ENCODE measurements at places on chromosomes 2 and 18.

DNA sequence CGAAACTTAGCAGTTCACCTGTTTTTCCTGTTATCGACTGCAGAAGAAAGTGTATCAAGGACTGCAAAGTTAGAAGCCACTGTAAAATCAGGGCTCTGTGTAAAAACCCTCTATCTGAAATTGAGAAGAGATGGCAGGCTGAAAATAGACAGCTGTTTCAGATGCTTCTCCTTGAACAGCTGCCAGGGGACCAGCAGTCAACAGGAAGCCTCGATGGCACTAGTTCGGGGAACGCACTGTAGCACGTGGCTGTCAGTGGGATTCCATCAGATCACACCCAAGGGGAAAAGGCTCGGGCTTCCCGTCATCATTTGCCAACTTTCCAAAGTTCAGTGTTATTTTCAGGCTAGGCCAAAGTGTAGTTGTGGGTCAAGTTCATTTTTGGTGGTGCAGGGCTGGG lies 316.9 kb downstream of the TXNL1 start:
- no peak for DNase-seq

DNA sequence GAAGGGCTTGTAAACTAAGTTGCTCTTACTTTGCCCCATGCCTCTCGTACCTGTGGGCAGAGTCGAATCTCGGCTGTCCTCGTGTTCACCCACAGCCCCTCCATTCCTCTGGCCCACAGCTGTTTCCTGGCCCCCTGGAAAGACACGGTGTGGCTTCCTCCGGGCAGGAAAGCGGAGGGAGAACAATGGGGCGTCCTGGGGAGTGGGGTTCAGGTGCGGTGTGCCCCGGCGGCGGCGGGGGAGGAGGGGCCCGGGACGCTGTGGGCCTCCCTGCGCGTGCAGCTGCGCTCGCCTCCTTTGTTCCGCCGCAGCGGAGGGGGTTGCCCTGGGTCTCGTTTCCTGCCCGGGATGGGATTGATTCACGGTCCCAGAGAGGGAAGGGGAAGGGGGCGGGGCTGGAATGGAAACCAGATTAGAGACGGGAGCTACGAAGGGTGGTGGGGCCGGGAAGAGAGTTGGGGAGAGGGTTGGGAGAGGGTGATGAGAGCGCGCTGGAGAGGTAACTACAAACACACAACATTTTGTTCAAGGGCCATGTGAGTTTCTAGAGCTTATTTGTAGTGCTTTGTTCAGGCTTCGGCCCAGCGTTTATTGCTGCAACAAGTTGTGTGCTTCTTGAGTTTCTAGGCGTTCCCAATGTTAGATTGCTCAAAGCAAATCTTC lies 796 bp downstream of the MYO1B start:
- no peak for DNase-seq

DNA sequence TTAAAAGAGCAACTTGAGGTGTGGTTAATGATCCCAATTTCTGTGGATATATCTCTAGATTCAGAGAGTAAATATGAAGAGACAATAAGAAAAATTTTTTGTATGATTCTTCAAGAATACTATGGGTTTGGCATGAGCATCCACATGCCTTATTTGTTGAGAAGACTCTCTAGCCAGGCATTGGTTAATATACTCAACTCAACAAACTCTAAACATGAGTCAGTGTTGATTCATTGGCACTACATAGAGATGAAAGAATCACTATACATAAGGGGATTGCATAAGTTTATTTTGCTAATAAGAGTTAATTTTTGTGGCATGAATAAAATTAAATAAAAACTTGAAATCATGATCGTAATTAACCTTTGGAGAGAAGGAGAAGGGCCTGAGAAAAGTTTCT lies 930.2 kb upstream of the LRRTM1 start:
- no peak for DNase-seq

- DNase-seq = no peak
Measured at GRCh38 chr2:84494070-84494469, 22.2 kb upstream of the DNAH6 start.

DNA sequence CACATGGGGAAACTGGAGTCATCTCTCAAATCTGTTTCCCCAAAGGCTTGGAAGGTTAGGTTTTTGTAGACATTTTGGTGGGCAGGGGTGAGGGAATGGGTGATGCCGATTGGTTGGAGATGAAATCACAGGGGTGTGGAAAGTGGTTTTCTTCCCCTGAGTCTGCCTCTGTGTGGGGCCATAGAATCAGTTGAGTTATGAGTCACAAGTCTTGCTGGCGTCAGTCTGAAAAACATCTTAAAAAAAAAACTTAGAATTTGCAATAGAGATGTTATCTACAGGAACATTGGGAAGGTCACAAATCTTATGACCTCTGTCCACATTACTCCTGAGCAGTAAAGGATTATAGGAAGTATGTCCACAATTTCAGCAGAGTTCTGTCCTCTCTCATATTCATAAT lies 314.6 kb downstream of the CNTNAP5 start:
- DNase-seq = no peak

- no peak for DNase-seq
Measured at GRCh38 chr2:83842421-83842820, 616.7 kb downstream of the SUCLG1 start.

DNA sequence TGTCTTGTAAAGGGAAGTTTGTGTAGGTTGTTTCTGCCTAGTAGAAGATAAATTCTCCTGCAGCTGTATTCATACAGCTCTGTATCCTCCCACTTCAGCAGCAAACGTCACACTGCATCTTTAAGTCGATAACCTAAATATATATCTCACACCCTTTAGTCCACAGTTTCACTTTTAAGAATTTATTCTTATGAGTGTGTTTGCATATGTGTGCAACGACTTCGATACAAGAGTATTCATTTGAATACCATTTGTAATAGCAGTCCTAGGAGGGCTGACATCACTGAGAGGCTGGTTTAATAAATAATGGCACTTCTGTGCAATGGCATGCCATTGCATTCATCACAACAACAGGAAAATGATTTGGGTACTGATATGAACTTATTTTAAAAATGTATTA lies 63.8 kb upstream of the MSH6 start:
- DNase-seq = no peak

DNA sequence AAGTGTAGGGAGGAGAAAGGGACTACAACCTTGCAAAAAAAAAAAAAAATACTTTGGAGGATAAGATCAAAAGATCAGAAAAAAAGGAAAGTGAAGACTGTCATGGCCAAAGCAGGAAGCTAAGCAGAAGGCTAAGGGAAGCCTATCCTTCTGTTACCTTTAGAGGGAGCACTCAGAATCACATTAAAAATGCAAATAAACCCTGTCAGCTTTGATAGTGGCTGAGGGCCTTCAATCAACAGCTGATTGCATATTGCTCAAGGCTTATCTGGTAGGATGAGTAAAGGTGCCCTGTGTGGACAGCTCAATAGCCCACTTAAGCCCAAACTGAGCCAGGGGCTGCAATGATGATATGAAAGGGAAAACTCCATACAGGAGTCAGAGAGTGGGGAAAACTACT lies 1021.2 kb downstream of the LRP1B start:
- DNase-seq = no peak

DNA sequence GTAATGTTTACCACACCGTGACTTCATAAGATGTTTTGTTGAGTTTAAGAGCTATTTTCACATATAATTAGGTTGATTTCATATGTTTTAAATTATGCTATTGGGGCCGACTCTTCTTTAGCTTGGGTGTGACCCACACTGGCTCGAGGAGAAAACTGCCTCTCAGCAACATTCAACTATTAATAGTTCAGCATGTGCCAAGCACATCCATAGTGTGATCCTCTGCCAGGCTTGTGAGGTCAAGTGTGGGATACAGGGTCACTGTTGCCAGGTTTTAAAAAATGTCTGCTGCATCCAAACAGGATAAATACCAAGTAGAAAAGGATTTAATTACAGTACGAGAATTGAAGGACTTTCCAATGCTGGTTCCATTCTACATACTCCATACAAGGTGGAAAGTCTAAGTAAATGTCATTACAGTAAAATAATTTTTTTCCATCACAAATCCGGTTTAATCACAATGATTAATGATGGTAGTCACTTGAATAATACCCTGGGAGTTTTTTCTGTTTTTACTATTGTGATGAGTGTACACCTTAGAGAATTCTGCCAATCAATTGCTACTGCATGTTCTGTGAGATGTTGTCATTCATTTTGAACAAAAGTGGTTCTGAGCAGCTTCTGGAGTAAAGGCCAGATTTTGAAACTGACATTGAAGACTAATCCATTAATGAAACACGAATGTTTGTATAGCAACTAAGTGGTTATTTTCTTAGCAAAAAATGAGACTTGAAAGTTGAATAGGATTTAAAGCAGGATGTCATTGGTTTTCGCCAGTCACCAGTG lies 84.5 kb downstream of the ABI2 start:
- no peak for DNase-seq

- no peak for DNase-seq
Measured at GRCh38 chr2:43507137-43507536, 88.7 kb downstream of the THADA start.

GRCh38 chr18:62828852-62829251 lies 113.5 kb downstream of the PHLPP1 start:
- DNase-seq = no peak

DNA sequence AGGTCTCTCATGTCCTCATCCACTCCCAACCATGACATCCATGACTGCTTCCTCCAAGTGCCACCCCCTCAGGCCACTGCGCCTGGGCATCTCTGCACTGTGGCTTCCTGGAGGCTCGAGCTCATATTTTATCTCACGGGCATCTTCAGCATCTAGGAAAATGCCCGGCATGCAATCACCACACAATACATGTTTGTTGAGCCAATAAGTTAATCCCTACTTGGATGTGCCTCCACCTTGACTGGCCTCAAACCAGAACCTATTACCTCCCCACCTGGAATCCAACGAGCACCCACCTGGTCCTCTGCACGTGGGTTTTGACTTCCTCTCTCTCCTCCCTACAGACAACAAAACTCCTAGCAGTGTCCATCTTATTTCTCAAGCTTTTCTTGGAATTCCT lies 198.9 kb upstream of the REV1 start:
- no peak for DNase-seq

DNA sequence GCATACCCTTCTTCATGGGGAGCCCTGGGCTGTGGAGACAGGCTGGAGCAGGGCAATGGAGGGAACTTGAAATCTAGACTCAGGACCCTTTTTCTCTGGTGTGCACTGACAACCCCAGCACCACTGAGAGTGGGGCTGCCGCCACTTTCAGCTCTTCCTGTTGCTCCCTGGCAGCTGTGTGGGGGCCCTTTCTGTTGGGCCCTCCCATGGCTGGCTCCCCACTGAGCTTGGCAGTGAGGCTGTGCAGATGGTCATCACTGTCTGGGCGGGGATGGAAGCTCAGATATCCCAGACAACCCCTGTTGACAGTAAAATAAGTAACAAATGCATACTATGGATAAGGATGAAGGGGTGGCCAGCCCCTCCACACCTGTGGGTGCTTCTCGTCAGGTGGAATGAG lies 6.7 kb downstream of the MYO7B start:
- DNase-seq = no peak

- no peak for DNase-seq
Measured at GRCh38 chr2:144348846-144349245, 171.1 kb downstream of the ZEB2 start.

- DNase-seq = no peak
Measured at GRCh38 chr2:64808092-64808491, 154.4 kb upstream of the SERTAD2 start.

GRCh38 chr2:212940816-212941215 lies 210.6 kb downstream of the IKZF2 start:
- peak; percentile 81 for DNase-seq

DNA sequence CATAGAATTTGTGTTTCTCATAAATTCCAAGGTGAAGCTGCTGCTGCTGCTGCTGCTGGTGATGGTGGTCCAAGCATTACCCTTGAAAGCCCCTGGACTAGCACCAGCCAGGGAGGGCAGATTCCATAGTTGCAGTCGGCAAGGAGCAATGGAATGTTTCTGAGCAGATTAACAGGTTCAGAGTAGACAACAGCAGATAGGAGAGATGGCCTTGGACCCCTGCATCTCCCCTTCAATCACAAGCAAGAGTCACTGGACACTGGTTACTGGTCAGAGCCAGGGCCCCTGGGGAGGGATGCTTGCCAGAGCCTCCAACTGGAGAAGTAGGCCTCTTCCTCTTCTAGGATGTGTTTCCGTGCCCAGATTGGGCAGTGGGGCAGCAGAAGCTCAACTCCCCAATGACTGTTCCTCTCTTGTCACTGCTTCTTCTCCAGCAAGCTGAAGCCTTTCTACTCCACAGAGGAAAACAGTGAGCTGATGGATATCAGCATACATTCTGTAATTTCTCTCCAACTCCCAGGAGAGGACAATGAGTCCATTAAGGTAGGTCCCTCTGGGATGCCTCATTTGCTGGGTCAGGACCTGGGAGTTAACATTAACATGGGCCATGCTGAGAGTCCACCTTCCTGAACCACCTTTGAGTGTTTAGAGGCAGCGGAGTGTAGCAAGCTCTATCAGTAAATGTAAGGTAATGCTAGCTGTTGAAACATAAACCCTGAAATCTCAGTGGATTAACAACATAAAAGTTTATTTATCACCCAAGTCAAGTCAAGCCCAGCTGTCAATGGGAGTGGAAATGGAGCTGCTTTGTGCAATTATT lies 35.3 kb downstream of the MROH2A start:
- no peak for DNase-seq

DNA sequence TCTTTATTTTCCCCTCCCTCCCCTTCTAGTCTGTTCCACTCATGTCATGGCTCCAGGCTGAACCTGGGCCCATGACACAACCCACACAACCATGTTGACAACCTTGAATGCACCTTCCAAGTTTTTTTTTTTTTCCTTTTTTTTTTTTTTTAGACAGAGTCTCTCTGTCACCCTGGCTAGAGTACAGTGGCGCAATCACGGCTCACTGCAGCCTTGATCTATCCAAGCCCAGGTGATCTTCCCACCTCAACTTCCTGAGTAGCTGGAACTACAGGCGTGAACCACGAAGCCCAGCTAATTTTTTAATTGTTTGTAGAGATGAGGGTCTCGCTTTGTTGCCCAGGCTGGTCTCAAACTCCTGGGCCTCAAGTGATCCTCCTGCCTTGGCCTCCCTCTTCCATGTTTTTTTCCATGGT lies 21.9 kb upstream of the ROCK2 start:
- DNase-seq = no peak

GRCh38 chr2:231342061-231342711 lies 53.3 kb upstream of the B3GNT7 start:
- DNase-seq = no peak

GRCh38 chr18:38458698-38459097 lies 893.1 kb upstream of the CELF4 start:
- DNase-seq = no peak

GRCh38 chr2:203869223-203870042 lies 1.9 kb downstream of the CTLA4 start:
- no peak for DNase-seq

GRCh38 chr2:237927135-237927534 lies 39.7 kb upstream of the UBE2F start:
- DNase-seq = no peak

GRCh38 chr18:55633032-55633431 lies 45.0 kb upstream of the TCF4 start:
- peak; percentile 94 for DNase-seq

GRCh38 chr2:8344144-8345097 lies 337.4 kb upstream of the ID2 start:
- DNase-seq = no peak

- DNase-seq = no peak
Measured at GRCh38 chr18:34928754-34929335, 112.4 kb upstream of the MAPRE2 start.
